A549 treated with RU486 at 1 μM for 4 hours (cell line): ENCODE measurements at places on chromosomes 12 and 14. TPM values are rescaled to one million over a fixed set of nuclear protein-coding genes. Genes with fewer than 3 reads are reported as not detected.

The CATSPERB gene
- not detected in 5 replicates for total RNA-seq

The RERG gene
- total RNA-seq, result 0.15 to 0.22 TPM (median 0.16 TPM) in 4 of 5 replicates, not detected in the other

The KRT74 gene
- not detected in 5 replicates for total RNA-seq

The TAS2R19 gene
- 0.16 TPM in 1 of 5 replicates, not detected in the others for total RNA-seq

The NGB gene
- total RNA-seq, result not detected in 5 replicates

The LMNTD1 gene
- not detected in 5 replicates for total RNA-seq

The USP44 gene
- total RNA-seq, result 0.09 to 0.18 TPM (median 0.12 TPM) in 4 of 5 replicates, not detected in the other

The PRIMA1 gene
- total RNA-seq, result 0.22 to 0.54 TPM (median 0.32 TPM) in 5 replicates

The TMEM132C gene
- not detected in 5 replicates for total RNA-seq

The METTL3 gene
- 41.2 to 51.9 TPM (median 49.7 TPM) in 5 replicates for total RNA-seq

The TAS2R9 gene
- not detected in 5 replicates for total RNA-seq

The TAMALIN gene
- 0.17 to 1.3 TPM (median 0.61 TPM) in 5 replicates for total RNA-seq

The ABCB9 gene
- 7.2 to 9.3 TPM (median 8.8 TPM) in 5 replicates for total RNA-seq

The ANP32D gene
- total RNA-seq, result not detected in 5 replicates

The ABCC9 gene
- total RNA-seq, result 0.02 TPM in 1 of 5 replicates, not detected in the others

The ETFBKMT gene
- 0.64 to 1.2 TPM (median 0.87 TPM) in 5 replicates for total RNA-seq

The OR4Q2 gene
- not detected in 5 replicates for total RNA-seq

The C12orf50 gene
- 0.06 TPM in 1 of 5 replicates, not detected in the others for total RNA-seq

The SHMT2 gene
- total RNA-seq, result 129 to 134 TPM (median 130 TPM) in 5 replicates

The LALBA gene
- total RNA-seq, result not detected in 5 replicates

The P2RX2 gene
- not detected in 5 replicates for total RNA-seq

The SERPINA10 gene
- not detected in 5 replicates for total RNA-seq

The TMPRSS12 gene
- total RNA-seq, result not detected in 5 replicates
